ENCODE measurements at places on chromosomes 7 and 10.

- no peak for DNase-seq
These were observed 315.5 kb downstream of the RPS24 start for GRCh38 chr10:78349165-78349516.

- no peak for DNase-seq
These were observed 14.2 kb downstream of the TFAM start for GRCh38 chr10:58399410-58399809.

DNA sequence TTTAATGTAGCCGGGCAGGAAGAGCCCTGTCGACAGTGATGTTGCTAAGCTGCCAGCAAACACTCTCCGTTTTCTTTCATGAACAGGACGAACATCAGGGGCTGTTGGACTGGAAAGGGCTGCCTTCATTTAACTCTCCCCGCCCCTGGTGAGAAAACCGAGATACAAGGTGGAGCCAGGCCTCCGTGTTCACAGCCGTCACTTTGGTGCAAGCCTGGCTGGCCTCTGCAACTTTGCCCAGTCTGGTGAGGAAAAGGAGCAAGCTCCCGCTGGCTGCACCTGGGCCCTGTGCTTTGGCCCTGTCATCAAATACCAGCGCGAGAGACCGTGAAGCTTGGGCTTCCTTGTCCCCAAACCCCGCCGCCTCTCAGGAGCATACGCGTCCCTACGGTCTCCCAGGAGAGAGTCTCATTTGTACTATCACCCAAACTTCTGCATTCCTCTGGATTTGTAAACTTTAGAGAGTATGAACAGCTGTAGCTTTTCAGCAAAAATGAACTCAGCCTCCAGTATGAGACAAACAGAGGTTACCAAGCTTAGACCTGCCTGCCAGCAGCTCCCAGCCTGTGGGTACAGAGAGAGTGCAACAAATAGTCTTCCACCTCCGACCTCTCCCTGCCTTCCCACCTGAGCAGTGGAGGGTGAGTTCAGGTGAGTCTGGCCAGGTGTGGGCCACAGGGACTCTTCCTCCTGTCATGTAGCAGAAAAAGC is 445.3 kb upstream of the MGMT start:
- DNase-seq = no peak

DNA sequence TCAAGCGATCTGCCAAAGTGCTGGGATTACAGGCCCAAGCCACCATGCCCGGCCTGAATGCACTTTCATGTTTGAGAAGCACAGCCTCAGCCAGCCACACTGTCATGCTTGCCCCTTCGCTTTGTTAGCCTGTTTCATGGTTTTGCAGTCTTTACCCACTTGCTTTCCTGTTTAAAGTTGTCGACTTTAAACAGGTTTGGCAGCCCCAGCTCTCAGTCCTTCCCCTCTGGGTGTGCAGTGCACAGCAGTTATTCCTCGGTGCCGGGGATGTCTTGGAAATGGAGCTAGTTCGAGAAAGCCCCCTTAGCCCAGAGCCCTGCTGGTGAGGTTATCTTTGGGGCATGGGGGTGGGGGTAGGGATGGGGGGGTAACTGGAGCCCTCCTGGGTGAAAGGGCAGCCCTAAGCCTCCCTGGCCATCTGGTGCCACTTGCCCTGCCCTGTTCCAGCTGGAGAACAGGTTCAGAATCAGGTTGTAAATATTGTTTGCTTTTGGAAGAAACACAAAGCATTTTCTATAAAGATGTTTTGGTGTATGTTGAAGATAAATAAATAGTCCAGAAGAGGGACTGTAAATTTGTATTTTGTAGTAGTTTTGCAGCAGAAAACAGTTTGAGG is 14.8 kb downstream of the TSPAN14 start:
- no peak for DNase-seq

DNA sequence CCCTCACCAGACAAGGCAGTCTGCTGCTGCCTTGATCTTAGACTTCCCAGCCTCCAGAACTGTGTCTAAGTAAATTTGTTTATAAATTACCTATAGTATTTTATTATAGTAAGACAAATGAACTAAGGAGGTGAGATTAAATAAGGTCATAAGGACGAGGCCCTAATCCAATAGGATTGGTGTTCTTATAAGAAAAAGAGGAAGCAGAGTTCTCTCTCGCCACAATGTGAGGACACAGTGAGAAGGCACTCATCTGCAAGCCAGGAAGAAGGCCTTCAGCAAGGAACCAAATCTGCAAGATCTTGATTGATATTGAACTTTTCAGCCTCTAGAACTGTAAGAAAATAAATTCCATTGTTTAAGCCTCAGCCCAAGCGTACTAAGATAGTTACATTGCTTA is 6.1 kb upstream of the ZNF438 start:
- DNase-seq = no peak

DNA sequence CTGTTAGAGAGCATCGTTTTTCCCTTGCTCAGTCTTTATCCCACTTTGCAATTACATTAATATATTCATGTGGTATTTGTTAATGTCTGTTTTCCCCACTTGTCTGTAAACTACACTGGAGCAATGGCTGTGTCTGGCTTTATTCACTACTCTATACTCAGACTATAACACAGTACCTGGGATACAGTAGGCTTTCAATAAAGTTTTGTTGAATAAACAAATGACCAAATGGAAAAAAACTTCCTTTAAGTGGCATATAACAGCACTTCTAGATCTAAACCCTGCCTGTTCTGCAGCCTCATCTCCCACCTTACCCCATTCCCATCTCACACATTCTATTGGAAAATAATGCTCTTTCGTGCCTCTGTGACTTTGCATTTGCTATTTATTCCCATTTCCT is 57.3 kb upstream of the SPOCK2 start:
- no peak for DNase-seq

GRCh38 chr7:128174386-128174785 is 66.7 kb upstream of the LEP start:
- DNase-seq = no peak

DNA sequence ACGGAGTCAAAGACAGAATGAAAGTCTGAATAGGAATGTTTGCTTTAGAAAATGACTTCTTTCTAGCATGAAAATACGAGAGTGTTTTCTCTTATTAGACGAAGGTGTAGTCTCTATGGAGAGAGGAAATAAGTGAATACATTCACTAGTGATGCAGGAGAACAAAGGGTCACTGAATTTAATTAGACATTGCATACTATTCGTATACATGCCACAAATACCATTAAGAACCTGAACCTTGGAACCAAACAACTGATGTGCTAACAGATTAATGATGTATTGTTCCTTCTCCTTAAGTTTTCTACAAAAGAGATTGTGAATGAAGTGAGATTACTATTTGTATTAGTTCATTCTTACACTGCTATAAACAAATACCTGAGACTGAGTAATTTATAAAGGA is 10.3 kb downstream of the THAP5 start:
- DNase-seq = no peak

DNA sequence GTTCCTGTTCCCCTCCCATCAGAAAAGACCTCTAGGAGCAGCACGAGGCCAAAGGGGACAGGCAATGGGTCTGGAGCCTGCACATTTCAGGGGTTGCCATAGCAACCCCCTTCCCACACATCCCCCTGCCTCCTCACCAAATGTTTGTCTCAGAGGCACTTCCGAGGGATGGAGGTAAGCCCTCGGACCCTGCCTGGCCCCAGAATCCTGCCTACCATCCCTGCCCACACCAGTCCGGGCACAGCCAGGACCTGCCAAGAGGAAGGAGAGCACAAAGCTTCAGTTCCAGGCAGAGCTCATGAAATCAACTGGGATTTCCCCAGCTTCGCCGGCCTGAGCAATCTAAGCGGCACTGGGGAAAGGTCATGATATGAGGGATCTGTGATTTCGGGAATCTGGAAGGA is 175.0 kb upstream of the PLXNA4 start:
- no peak for DNase-seq

DNA sequence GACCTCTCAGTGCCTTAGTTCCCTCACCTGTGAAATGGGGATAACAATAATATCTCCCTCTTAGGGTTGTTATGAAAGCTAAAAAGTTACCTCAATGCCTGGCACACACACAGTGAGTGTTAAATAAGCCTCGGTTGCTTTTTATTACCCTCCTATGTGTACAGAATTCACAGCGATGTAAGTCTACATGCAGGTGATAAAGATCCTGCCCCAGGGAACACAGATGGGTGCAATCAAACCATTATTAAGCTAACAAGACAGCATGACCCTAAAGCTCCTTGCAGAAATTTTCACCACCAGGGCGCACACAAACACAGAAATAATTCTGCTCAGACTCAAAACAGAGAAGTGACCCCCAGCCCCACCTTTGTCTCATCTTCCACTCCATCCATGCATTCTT is 261.9 kb downstream of the SNX10 start:
- no peak for DNase-seq

DNA sequence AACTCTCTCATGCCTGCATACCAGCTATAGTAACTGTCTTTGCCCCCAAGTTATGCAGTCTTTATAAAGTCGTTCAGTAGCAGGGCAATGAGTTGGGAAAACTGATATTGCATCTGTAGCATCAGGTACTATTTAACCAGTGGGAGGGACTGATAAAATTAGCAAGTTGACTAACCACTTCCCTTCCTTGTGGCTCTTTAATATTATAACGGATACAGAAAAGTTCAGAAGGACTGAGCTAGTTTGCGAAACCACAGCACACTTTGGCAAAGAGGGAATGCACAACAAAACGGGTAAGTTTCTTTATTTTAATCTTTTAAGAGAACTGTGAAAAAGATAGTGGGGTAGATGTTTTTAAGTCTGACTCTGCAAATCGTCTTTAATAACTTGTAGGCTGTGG is 205.3 kb upstream of the HDAC9 start:
- no peak for DNase-seq

DNA sequence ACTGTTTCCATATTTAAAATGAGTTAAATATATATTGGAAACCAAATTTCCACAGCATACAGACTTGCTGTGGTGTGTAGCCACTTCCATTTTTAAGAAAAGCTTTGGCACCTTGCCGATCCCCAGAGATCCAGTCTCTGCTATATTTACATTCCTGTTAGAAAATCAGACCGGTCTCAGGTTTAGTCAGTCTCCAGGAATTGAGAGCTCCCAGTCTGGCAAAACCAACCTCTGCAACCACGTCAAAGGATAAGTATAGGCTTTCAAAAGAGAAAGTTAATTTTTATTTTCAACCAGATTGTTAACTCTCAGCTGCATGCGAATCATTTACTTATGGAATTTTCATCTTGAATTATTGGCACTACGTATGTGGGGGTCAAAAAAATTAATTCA is 28.2 kb downstream of the PUS7 start:
- no peak for DNase-seq

- no peak for DNase-seq
These were observed 37.4 kb upstream of the DUSP5 start for GRCh38 chr10:110460111-110460809.

- DNase-seq = no peak
These were observed 620 bp downstream of the BET1 start for GRCh38 chr7:94003446-94004023.

GRCh38 chr7:21916629-21917028 is 29.1 kb downstream of the CDCA7L start:
- no peak for DNase-seq

- DNase-seq = peak; percentile 29
These were observed 15.4 kb downstream of the SEC24C start for GRCh38 chr10:73759512-73760115.

DNA sequence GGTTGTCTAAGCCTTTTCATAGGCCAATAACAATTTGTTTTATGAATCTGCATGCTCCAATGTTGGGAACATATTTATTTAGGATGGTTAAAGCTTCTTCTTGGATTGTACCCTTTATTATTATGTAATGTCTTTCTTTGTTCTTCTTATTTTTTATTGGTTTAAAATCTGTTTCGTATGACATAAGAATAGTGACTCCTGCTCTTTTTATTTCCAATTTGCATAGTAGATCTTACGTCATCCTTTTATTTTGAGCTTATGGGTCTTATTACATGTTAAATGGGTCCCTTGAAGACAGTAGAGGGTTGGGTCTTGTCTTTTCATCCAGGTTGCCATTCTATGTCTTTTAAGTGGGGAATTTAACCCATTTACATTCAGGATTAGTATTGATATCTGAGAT is 561.9 kb upstream of the GHITM start:
- no peak for DNase-seq

DNA sequence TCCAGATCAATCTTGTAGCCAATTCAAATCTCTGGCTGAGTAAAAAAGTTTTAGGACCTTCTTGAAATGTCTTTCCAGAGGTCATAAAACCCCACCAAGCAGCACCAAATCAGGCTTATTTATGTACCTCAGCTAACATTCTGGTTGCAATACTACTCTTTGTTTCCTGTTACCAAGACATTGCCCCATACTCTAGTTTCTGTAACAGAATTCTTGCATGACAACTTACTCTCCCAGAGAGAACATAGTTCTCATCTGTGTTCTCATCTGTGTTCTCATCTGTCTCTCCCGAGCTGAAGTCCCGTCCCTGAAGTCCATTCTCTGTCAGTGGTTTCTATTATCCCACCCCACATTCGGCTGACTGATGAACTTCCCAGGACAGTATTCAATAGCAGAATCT is 1285.1 kb downstream of the XPNPEP1 start:
- DNase-seq = no peak

DNA sequence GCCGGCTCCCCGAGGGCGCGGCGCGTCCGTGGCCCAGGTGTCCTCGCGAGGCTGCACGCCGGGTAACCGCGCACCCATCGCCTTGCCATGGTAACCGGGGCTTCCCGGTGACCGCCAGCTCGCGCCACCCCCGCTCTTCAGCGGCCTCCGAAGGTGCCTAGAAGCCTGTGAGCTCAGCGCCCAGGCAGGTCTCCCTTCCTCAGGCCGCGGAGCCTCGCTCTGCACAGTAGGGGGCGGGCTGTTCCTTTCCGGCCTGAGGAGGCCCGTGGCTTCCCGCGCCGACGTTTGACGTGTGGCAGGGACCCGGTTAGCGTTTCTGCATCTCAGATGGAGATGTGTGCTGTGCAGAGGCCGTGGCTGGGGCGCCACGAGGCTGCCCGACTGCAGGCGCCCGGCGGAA is 117.1 kb downstream of the DYNC2I1 start:
- no peak for DNase-seq

DNA sequence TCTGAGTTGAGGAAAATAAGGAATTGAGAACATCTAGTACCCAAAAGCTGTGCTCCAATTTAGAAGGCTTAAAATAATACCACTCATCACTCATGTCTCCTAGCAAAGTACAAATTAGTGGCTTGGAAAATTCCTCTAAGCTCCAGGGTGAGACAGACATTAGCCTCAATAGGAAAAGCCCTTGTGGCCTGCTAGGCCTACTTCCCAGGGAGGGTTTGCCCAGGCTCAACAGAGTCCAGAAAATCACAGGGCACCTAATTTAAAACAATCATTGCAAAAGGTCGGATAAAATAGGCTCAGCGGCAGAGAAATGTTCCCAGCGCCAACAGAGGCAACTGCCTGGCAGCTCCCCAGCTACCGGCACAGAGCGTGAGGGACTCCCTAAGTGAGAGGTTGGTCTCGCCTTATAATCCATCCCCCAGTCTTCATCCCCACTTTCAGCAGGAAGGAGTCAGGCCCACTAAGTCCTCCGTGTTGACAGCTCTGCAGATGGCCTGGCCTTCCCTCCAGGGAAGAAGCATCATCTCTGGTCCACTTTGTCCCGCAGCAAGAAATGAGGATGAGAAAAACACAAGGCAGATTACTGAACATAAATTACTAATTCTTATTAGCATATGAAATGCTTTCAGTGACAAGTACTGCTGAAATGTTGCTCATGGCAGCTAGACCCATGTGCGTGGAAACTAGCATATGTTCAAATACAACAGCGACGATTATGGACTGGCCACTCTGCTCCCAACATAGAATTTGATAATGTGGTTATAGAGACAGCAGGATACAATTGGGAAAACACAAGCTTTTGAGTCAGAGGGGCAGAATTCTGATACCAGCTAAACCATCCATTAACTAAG is 1177.7 kb upstream of the AUTS2 start:
- DNase-seq = no peak

- no peak for DNase-seq
These were observed 133.9 kb downstream of the DNAJB6 start for GRCh38 chr7:157470701-157471131.

Data from stimulated activated CD8-positive, alpha-beta memory T cell treated with anti-CD3 and anti-CD28 coated beads, Interleukin-4, amount 100 ng/mL, for 1 hour (primary cell).